ENCODE measurements at places on chromosomes 6 and 20.

DNA sequence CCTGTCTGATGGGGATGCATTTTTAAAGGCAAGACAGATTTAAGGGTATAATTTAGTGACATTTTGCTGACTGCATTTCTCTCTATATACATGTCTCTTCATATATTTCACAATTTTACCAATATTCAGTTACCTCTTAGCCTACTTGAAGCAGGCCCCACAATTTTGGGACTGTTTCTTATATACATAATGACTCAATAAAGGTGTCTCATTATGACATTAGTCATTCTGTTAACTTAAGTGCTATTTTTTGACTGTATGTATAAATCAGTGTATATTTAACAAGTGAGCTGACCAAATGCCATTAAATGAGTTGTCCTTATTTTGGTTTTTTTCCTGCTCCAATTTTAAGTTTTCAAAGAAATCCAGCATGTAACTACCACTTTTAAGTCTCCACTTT is 313.3 kb downstream of the SOX4 start:
- DNase-seq: no peak

GRCh38 chr6:91088515-91088914 is 501.6 kb upstream of the MAP3K7 start:
- DNase-seq: no peak

DNA sequence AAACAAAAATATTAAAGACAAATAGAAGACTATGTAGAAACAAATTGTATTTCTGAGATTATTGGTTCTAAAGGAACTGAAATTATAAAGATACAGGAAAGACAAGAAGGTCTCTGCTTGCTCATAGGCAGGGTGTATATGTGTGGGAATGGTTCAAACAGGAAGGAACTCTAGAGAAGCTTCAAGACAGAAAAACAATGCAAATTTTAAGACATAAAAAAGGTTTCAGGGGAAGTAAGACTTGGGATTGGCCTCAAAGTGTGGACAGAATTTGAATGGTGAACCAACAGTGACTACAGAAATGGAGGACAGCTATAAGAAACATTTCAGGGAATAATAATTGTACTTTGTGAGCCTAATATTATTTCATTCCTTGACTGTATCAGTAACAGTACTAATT is 50.3 kb downstream of the OR2B2 start:
- DNase-seq: no peak

DNA sequence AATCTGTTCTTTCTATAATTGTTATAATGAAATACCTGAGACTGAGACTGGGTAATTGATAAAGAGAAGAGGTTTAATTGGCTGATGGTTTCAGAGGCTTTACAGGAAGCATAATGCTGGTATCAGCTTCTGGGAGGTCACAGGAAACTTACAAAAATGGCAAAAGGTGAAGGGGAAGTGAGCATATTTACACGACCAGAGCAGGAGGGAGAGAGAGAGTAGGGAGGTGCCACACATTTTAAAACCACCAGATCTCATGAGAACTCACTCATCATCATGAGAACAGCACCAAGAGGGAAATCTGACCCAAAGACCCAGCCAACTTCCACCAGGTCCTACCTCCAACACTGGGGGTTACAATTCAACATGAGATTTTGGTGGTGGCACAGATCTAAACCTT is 2.6 kb upstream of the SIRPB1 start:
- no peak for DNase-seq

GRCh38 chr20:34528921-34529297 is 12.7 kb downstream of the DYNLRB1 start:
- no peak for DNase-seq

- DNase-seq: no peak
Measured at GRCh38 chr6:17156966-17157365, 55.1 kb downstream of the STMND1 start.

DNA sequence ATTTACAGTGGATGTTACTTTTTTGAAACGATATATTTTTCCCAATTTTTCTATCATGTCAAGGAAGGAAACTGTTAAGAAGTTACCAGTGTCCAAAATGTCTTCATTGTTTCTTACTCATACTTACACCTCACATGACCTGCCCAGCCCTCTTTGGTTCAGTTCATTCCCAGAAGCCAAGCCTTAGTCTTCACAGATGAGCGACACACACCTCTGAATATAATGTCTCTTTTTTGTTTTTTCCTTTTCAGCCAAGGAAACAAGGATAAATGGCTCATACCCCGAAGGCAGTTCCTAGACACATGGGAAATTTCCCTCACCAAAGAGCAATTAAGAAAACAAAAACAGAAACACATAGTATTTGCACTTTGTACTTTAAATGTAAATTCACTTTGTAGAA is 225.2 kb downstream of the SMOC2 start:
- no peak for DNase-seq

DNA sequence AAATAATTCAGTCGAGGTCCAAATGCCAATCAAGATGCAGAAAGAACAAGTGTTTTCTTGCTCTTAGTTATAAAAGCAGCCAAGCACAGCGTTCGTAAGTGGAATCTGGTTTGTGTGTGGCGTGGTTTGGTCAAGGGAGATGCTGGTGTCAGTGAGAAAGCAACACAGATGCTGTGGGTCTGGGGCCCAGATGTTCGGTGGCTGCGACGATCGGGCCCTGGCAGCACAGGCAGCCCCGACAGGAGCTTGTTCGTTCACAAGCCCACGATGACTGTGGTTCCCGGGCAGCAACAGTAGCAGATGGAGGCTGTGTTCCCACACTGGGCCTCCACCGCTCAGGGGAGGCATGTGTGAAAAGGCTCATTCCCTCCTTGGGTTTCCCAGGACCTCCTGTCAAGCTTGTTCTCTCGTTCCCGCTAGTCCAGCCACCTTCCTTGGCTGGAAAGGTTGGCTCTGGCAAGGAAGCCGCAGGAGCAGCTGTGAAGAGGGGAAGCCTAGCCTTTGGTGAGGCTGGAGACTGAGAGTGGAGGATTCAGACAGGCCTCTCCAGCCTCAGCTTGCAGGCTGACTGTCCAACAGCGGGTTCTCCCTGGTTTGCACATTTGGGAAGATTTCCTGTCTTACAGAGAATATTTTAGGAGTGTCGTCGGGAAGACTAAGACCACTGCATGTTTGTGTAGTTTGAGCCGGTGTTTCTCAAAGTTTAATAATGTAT is 304.7 kb downstream of the QKI start:
- no peak for DNase-seq

DNA sequence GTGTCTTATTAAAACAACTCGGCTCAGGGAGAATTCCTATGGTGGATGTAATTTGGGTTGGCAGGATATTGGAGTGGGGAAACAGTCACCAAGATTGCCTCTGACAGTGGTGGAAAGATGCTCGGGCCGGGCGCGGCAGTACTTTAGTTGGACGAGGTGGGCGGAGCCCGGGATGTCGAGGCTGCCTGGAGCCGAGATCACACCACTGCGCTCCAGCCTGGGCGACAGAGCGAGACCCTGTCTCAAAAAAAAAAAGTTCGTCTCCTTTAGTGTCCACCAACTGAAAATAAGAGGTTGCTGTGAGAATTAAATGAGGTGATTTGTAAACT is 621 bp downstream of the NOL7 start:
- no peak for DNase-seq

GRCh38 chr6:111478749-111479148 is 4.3 kb downstream of the REV3L start:
- DNase-seq: no peak

DNA sequence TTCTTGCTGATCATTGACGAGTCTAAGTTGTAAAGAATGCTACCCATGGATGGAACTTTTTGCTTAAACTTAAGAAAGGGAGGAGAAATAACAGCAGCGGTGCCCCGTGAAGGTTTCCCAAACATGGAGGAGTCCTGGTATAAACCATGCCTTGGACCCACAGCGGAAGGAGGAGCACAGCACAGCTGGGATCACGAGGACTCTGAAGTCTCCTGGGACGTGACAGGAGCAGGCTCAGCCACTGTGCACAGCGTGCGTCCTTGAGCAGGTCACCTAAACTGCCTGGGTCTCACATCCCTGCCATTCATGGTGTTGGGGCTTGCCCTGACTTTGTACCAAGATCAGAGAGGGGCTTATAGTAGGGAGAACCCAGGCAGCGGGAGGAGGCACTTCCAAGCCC is 56.1 kb upstream of the UNC93A start:
- DNase-seq: no peak

DNA sequence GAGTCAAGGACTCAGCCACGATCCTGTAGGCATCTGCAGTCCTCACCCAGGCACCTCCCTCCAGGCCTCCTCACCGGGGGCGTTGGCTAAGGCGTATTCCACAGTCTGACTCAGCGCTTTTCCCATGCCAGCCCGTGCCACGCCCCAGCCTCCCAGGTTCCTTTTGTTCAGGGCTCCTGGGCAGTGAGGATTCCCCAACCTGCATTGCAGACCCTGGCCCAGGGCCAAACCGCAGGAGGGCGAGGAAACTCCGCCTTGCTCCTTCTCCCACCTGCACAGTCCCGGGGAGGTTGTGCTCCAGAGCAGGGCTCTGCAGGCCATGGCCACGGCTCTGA is 202.8 kb upstream of the CST7 start:
- no peak for DNase-seq

DNA sequence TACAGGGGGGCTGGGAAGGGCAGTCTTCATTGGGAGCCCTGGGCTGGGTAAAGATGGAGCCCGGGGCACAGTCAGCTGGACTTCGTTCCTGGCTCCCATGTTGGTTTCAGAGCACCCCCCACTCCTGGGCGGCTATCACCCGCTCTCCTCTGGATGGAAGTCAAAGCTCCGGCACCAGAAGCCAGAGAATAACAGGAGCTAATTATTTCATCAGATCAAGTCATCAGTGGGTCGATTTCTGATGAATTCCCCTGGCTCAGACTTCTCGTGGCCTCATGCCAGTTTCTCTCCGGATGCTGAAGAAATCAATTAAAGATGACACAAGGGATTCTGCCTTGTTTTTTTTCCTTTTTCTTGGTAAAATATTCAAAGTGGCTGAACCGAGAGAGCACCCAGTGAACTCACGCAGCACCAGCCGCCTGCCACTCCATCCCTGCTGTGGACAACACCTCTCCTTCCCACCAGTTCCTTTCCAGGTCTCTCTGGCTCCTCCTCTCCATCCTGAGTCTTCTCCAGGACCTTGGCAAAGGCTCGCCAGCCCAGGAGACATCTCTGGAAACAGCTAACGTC is 22.5 kb downstream of the SULF2 start:
- no peak for DNase-seq

DNA sequence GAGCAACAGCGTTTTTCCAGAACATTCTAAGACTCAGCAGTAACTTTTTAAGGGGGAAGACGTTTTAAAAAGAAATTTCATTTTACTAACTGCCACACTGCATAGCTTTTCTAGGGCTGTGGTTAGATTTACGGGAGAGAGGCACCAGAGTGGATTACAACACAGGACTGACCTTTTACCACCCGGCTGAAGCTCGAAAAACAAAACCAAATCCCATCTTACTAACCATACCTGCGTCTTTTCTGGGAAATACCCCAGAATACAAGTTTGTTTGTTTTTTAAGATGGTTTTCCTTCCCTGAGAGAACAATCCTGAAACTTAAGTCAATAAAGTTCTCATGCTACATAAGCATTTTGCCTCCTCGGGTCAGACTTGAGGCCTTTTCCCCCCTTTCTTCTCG is 209.3 kb upstream of the SOX4 start:
- no peak for DNase-seq

- DNase-seq: no peak
Measured at GRCh38 chr6:23524548-23524947, 601.5 kb upstream of the NRSN1 start.

DNA sequence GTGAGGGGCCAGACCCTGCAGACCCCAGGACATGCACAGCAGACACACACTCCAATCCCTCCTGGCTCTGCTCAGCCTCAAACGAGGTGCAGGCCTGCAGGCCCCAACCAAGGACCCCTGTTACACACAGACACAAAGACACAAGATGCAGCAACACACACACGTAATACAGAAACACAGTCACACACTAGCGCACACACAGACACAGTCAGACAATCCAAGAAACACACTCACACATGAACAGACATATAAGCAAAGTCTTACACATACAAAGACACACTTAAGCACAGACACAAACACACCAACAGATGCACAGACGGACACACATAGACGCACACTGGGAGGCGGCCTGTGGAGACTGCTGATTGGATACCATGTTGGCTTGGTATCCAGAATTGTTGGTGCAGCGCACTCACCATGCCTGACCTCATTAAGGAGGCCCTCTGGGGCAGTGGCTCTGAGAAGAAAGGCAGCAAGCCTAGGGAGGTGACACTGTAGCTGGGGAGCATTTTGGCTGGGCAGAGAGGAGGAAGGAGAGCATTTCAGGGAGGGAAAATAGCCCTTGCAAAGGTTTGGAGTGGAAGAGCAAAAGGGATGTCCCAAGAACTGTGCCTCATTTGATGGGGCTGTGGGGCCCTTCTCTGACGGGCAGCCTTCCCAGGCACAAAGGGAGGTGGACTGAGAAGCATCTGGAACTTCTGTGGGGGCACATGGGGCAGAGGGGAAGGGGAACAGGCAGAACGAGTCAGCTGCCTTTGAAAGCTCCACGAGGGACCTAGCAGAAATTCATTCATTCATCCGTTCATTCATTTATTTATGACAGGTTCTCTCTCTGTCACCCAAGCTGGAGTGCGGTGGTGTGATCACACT is 1.4 kb upstream of the HSPA12B start:
- DNase-seq: no peak

- no peak for DNase-seq
Measured at GRCh38 chr6:139539852-139540251, 165.4 kb upstream of the CITED2 start.

DNA sequence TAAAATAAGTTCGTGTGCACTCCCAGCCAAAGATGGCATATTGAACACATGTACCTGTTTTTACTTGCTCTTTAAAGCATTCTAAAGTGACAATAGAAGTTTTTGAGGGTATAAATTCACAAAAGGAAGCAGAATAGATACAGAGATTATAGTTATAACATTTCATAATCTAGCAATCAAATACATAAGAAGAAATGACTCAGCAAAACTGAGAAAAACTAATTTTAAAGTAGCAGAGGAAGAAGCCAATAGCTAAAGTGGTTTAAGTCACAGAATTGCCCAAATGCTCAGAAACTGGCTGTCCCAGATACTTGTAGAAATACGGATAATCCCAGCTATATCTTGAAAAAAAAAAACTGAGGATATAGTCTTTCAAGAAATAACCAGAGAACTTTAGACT is 49.2 kb upstream of the TBC1D32 start:
- DNase-seq: no peak

DNA sequence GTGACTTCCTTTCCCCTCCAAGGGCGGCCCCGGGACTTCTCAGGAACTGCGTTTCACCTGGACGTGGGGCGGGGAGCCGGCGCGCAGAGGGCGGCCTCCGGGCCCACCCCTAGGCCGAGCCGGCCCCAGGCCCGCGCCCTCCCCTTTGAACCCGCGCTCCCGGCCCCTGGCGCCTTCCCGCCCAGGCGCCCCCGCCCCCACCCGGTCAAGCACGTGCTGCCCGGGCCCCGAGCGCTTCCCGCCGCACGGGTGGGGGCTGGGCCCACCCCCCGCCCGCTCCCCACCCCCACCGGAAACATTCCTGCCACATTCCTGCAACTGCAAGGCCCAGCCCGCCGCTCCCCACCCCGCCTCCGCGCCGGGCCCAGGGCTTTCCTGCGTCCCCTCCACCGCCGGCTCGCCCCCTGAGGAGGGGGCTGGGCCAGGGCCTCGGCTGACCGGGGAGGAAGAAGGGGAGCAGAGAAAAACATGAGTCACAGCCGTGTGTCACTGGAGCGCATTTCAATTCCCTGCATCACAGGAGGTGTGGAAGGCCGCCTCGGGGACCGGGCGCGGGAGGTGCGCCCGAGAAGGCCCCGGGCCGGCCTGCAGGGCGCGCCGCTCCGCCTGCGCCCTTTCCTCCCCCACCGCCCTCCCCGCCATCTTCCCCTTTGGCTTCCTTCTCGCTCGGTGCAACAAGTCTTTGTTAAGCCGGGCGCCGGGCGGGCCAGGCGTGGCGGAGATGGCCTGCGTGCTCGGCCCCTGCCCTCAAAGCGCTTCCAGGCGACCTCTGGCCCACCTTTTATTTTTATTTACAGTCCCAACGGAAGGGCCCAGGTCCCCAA is 1.2 kb upstream of the HMGA1 start:
- no peak for DNase-seq
